ENCODE measurements at places on chromosomes 1 and 21.

DNA sequence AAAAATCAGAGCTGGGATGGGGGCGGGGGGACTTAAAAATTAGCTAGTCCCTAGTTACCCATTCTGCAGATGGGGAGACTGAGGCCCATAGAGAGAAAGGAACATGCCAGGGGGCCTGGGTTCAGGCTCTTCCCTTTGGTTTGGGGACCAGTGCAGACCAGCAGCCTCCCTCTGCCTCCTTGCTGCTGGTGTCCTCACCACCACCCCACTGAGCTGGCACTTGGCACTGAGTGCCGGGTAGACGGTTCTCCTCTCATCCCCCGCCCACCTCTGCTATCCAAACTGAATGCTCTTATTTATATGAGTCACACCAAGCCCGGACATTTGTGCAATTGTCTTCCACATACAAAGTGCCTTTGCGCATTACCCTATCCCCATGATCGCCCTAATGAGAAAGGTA is 39.2 kb downstream of the CAMK2N1 start:
- no peak for DNase-seq

- DNase-seq: no peak
These were observed 895 bp upstream of the UBR4 start for GRCh38 chr1:19210772-19211549.

DNA sequence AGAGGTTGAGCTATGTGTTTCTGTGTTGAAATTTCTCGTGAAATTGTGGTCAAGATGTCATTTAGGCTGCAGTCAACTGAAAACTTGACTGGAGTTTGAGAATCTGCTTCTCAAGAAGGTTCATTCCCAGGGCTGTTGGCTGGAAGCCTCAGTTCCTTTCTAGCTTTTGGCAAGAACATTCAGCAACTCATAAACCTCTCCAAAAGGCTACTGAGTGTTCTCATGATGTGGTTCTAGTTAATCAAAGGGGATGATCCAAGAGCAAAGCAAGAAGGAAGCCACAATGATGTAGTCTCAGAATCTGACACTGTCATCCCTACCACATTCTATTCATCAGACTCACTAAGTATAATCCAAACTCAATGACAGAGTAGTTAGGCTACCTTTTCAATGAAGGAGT is 66.6 kb downstream of the SPATA6 start:
- DNase-seq: no peak

- no peak for DNase-seq
These were observed 37.5 kb upstream of the GRIK3 start for GRCh38 chr1:37071829-37072228.

DNA sequence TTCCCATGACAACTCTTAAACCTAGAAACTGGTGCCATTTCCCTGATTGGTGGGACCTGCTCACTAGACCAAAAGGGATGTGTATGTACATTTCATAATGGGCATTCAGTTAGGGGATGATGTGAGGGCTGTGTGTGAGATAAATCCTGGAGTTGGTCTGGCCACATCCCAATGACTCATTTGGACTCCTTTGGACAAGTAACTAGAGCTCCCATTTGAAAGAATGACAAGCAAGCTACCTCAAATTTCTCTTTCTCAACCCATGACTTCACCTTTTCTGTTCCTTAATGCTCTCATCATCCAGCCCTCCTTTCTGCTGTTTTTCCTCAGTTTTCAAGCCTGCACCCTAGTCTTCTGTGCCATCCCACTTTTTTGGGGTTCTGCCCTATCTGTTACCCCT is 27.9 kb downstream of the EBNA1BP2 start:
- DNase-seq: no peak

GRCh38 chr21:14499316-14499715 is 46.8 kb downstream of the SAMSN1 start:
- no peak for DNase-seq

GRCh38 chr1:183279835-183280234 is 93.8 kb downstream of the LAMC2 start:
- DNase-seq: no peak

DNA sequence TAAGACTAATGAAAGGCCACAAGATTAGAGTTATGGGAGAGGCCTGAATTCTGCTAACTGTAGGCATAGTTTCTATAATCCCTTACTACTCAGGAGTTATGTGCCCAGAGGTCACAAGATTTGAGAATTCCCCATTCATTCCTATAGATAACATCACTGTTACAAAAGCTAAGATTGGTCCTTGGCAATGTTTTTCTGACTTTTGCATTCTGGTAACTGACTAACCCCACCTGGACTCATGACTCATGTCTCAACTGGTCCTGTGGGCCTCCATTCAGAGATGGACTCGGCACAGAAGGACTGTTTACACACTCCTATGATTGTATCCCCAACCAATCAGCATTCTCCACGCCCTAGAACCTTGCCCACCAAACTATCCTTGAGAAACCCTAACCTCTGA is 249.0 kb upstream of the ZP4 start:
- DNase-seq: no peak

DNA sequence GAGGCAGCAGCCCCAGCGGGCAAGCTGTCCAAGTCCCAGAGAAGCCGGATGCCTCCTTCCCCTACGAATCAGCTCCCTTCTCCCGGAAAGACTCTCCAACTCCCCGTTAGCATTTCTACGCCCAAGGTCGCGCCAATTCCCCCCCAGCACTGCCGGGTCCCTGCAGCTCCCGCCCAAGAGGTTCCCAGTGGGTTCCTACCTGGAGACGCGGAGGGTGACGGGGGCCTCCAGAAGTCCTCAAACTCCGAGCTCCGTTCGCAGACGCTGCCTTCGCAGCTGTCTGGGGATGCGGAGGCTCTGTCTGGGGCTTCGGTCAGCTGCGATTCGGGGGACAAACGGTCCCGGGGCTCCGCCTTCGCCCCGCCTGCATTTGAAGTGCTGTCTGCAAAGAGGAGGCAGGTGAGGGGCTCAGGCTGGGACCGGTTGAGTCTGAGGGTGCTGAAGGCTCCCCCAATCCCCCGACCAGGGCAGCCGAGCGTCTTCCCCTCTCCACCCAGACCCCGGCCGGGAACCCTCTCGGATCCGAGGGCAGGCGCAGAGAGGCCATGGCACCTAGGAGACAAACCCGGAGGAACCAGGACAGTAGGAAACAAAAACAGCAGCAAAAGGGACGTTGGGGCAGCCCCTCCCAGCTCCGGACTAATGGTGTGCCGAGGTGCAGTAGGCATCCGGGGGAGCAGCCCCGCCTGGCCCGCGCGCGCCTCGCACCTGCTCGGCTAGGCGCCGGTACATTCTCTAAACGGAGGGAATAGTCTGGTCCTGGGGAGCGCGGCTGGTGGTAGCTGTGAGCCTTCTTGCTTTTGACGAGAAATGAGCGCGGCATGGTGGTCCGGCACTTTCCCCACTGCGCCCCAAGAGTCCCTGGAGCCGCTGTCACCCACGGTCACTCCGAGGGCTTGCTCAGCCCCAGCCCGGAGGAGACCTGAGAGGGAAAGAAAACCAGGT is 3.8 kb downstream of the GFI1 start:
- no peak for DNase-seq

GRCh38 chr1:213657013-213657412 is 330.8 kb upstream of the PROX1 start:
- DNase-seq: no peak

- no peak for DNase-seq
These were observed 14.5 kb downstream of the GNB1 start for GRCh38 chr1:1876335-1876930.

GRCh38 chr1:2239384-2239985 is 11.4 kb downstream of the SKI start:
- no peak for DNase-seq

- DNase-seq: no peak
These were observed 16.9 kb downstream of the AGO1 start for GRCh38 chr1:35899941-35900340.

DNA sequence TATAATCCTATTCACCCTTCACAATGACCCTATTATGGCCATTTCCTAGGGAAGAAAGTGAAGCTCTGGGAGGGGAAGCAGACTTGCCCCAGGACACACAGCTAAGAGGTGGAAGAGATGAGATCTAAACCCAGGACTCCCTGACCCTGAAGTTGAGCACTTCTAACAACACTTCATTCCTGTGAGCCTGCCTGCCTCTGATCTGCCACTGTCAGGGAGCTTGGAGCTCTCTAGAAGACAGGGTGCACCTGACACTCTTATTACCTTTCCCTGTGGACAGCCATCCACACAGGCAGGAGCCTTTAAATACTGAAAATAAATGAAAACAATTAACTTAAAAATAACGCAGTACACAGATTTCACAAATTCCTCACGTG is 599 bp downstream of the MKNK1 start:
- DNase-seq: no peak

GRCh38 chr1:215458104-215458503 is 109.0 kb upstream of the KCTD3 start:
- no peak for DNase-seq

- no peak for DNase-seq
These were observed 28.1 kb upstream of the CSF1 start for GRCh38 chr1:109882288-109883245.

- no peak for DNase-seq
These were observed 105.2 kb downstream of the MRPL39 start for GRCh38 chr21:25501996-25502665.

- DNase-seq: no peak
These were observed 133.9 kb upstream of the NFIA start for GRCh38 chr1:60948486-60948885.

DNA sequence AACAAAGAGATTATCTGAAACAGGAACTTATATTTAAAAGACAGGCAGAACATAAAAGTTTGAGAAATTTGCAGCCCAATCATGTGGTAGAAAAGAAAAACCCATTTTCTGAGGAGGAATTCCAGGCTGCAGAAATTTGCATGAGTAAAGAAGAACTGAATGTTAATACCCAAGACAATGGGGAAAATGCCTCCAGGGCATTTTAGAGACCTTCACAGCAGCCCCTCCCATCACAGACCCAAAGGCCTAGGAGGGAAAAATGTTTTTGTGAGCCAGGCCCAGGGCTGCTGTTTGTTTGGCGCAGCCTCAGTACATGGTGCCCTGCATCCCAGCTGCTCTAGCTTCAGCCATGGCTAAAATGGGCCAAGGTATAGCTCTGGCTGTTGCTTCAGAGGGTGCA is 554.3 kb upstream of the CHRM3 start:
- DNase-seq: no peak

DNA sequence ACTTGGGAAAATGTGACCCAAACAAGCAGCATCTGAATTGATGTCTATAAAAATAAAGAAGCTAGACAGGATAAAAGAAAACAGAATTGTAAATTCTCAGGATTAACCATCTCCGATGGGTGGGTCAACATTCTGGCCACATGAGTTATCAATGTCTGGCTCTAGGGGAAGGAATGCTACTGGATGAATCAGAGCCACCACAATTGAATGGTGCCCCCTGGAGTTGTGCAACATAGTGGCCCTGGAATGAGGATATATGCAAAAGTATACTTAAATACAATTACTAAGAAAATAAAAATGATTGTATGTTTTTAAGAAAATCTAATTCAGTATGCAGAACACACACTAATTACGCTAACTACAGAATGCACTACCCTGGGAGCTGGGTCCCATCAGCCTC is 185.6 kb downstream of the TGFBR3 start:
- DNase-seq: no peak
